Memory B cell (primary cell): ENCODE measurements at places on chromosomes 2 and 18.

DNA sequence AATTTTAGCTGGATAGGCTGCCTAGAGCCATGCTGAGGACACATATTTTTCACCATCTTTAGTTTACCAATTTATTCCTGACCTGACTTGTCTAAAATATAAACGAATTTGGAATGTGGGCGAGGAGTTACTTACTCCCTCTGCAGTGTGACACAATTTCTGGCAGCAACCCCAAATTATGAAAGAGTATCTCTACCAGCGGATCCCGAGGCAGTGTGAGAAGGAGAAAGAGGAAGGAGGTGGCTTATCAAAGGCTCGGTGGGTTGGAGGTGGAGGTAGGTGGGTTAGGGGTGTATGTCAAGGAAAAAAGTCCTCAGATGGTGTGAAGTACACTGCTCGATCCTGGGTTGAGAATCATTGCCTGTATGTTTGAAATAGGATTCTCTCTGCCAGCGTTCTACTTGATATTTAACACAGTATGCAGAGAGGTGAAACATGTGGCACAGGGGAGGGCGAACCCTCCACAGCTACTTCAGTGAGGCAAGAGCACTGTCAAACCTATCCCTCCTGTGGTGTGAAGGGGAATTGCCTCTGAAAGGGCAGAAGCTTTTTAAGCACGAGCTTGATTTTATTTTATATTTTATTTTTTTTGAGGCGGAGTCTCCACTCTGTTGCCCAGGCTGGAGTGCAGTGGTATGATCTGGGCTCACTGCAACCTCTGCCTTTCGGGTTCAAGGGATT, 76.0 kb downstream of the RFTN2 start:
- peak; percentile 1 for DNase-seq

DNA sequence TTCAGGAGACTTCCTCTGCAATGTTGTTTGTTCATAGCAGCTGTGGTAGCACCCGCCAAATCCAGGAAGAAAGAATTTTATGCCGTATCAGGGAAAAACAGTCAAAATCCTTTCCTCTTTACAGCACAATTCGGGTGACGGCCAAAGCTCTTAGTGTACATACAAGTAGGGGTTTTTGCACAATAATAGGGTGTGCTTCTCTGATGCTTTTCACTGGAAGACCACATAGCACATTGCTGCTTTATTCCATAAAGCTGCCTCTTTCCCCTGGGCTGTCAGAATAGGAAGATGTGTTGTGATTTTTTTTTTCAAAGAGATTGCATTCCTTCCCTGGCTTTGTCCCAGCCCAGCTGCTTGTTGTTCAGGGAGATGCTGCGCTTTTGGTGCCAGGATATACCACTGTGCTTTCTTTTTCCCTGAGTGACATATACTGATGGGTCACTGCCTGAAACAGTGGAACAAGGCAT, 27.2 kb upstream of the LANCL1 start:
- no peak for DNase-seq

DNA sequence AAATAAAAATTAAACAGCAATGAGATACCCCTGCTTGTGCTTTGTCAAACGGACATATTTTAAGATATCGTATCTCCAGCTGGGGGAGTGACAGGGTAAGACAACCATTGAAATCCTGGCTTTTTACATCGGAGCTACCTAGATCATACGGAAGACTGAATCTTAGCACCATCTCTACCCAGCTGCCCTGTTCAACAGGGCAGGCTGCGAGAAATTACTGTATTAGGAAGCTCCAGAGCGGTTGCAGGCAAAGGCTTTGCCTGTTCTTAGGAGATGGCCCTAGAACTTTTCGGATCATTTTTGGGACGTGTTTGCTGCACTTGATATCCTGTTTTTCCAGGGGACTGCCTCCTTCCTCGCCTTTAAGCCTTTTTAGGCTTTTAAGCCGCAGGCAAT, 2.0 kb upstream of the PRKCE start:
- DNase-seq = no peak

DNA sequence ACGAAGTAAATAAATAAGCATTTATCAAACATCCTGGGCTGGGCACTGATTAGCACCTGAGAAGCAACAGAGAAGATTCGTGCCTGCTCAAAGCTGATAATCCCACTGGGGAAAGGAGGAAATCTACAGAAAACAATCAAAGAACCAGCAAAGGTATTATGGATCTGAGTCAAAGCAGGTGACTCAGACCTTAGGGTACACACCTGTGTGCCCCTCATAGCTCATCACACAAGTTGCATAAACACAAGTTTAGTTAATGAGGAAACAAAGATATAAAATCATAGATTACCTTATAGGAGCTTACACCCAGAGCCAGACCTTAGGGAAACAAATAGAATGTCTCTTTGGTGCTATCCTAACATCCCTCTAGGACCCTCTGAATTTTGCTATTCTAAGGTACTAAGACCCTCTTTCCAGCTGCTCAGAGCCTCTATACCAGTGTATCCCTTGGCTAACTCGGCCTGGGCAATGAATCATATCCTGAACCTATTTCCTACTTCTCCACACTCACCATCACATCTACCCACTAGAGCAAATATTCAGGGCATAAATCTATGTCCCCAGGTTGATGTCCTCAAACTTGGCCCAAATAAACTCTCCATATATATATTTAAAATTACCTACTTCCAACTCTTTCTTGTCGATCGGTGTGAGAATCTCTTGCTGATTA, 19.3 kb upstream of the CTIF start:
- no peak for DNase-seq

DNA sequence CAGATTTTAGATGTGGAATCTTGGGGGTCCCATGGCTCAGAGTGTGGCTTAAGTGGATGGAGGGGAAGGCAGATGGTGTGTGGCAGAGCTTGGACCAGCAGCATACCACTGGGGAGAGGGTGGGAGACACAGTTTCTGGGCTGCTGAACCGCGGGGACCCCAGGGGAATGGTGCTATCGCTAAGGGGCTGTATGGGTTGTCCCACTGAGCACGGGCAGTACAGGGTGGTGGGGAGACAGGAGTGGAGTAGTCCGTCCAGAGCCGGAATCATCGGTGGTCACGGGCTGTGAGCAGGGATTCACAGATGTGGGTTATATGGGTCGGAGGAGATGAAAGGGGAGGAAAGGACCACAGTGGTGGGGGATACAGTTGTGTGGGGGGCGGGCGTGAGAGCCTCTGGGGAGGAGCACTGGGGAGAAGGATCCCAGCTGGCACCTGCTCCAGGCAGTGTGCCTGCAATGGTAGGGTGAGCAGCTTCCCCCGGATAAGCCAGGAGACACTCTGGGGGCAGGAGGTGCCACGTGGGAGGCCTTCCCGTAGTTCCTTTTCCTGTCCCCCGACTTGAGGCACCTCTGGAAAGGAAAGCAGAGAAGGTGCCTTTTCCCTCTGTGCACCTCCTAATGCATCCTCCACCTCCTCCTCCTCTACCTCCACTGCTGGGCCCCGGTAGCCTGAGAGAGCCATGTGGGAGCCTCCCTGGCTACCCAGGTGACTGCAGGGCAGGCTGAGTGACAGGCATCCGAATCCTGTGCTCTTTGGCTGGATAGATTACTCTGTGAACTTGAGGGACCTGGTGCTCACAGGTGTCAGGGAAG, 24.9 kb downstream of the IGFBP5 start:
- no peak for DNase-seq

- no peak for DNase-seq
These were observed 62.9 kb downstream of the FEZ2 start for GRCh38 chr2:36535099-36535498.

DNA sequence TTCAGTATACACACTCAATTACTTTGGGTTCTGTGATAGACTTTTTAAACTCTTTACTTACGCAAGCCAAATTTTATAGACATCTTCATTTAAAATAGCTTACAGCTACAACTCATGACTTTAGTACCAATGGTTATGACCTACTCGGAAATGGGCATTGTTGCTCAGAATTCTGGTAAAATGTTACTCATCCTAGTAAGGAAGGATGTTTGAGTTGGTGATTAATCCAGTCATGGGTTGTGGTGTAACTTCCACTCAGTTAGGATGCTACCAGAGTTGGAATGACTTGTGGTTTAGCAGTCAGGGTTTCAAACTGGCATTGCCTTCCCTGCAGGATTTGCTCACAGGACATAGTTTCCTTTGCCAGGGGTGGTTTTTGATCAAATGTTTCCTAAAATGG, 7.4 kb upstream of the NPC1 start:
- DNase-seq = no peak

DNA sequence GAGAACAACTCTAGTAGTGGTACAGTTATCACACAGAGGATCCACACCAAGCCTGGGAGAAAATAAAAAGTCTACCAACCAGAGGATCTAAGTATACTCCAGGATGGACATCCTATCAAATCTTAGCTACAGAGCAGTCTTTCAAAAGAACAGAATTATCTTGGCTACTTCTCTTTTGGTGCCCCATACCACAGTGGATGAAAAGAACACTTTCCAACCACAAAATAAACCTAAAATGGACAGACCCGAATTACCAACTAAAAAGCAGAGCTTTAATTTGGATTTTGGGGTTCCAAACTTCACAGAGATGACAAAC, 116.1 kb downstream of the SRBD1 start:
- no peak for DNase-seq

- no peak for DNase-seq
These were observed 7.7 kb upstream of the ICOS start for GRCh38 chr2:203928849-203929248.

DNA sequence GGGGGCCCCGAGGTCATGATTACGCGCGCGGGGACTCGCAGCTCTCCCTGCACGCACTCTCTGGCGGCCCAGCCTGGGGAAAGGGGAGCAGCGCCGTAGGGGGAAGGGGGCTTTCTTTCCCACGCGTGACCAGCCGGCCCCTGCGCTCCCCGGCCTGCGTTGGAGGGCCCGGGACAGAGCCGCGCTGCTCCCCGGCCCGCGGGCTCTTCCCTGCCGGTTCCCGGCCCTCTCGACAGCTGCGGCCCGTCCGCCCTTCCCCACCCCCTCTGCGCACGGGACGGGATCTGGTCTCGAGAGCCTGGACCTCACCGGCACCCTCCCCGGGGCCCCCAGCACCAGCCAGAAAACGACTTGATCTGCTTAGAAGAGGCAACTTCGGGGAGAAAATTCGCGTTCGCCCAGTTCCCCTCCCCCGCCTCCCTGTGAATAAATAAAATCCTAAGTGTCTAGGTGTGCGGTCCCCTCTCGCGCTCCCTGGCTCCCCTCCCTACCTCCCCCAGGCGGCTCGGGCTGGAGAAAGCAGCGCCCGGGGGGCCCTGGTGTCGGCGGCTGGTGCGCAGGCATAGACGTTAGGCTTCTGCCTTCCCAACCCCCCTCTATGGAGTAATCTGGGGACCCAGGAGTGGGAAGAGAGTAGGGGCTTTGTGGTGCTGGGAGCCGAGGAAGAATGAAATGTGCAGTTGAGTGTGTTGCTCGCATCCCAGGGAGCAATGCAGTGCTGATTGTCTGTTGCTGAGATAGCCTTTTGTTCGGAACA, 803 bp upstream of the FIGN start:
- DNase-seq = no peak

DNA sequence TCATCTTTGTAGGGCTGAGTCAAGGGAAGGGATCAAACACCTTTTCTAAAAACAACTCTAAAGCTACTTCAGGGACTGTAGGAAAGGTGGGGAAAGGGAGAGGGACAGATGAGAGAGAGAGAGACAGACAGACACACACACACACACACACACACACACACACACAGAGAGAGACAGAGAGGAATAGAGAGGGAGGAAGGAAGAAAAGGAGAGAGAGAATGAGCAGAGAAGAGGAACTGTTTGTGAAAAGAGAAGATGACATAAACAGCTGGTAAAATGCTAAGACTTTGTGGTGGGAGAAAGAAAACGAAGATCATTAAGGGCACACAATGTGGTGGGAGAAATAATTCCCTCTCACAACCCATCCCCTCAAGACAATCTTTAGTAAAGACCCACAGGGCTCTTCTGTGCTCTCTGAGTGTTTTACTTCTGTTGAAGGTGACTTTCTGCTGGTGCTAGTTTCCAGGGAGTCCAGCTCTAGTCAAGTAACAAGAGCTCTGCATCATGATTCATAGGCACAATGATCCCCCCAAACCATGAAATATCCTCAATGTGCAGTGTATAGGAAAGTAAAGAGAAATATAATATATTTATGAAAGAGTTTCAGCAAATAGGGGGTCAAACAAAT, 77.2 kb upstream of the STK17B start:
- DNase-seq = no peak

DNA sequence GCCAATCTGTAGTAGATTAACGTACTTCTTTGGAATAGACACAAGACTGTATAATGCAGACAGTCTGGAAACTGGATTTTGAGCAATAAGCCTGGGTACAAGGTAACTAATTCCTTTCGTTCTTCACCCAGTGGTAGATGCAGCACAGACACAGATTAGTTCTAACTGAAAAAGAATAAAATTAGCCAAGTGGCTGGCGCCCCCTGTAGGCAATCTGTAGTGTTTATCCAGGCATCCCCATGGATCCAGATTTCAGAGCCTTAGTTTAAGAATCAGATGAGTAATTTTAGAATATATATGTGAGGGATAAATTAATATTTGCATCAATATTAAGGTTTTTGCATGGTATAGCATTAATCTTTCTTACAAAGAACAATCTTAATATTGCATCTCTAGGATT, 563.9 kb downstream of the DCC start:
- DNase-seq = no peak

GRCh38 chr2:68251855-68252399, 405 bp downstream of the PPP3R1 start:
- DNase-seq = no peak

- DNase-seq = no peak
These were observed 92.7 kb upstream of the MGAT5 start for GRCh38 chr2:134161170-134161547.

- DNase-seq = no peak
These were observed 677 bp upstream of the COPS9 start for GRCh38 chr2:240136671-240137292.

- DNase-seq = no peak
These were observed 783 bp downstream of the BUB1 start for GRCh38 chr2:110677080-110677479.

DNA sequence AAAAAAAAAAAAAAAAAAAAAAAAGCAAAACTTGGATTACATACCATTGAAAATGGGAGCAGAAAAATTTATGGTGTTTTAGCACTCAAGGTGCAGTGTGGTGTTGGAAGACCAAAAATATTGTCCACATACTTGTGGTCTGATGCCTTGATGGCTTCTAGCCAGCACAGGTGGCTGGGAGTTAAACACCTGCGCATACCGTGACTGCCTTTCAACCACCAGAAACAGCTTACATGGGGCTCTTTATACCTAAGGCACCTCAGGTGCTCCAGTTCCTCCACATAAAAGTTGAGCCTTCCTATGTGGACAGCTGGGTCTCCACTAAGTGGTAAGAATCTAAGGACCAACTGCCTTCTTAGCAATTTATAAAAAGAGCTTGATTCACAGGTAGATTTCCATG, 802.6 kb upstream of the CELF4 start:
- DNase-seq = no peak

DNA sequence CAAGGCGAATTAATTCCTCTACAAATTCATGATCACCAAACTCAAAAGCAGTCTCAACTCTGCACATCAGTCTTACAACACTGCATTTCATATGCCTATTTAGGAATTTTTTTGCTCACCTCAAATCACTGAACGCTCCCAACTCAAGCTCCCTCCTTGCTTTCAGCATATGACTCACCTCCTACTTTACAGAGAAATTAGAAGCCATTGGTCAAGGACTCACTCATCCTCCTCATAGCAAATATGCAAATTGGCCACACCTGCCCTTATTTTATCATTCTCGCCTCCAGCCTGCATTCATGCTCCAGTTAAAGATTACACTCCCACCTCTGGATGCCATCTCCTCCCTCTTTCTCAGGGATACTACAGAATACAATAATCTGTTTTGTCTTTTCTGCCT, 148.8 kb downstream of the MBD2 start:
- DNase-seq = no peak
